ENCODE measurements at places on chromosomes 5 and 9.

DNA sequence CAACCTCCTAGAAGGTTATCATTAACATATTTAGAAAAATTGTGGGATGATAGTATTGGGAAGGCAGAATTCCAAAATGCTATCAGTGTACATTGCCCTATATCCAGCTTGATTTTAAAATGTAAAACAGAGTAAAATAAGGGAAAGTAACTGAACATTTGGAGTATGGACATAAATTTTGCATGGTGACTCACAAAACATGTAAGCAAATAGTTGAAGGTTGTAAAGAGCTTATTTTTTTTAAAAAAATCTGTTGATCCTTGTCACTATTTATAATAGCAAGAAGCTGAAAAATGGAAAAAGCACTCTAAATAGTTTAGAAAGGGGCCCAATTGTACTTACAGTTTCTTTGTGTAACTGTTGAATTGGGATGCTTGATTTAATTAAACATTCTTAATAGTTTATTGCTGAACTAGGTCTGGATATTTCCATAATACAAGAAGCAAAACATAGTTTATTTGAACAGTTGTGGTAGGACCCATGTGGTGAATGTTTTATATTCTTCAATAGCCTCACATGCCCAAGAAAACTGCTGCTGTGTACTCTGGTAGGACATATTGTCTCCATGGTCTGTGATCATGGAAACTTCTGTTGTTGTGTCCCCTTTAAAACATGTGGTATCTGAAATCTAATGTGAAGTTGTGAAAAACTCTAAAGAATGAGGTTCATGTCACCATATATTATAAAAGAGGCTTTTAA is 82.4 kb downstream of the NNT start:
- no peak for DNase-seq

DNA sequence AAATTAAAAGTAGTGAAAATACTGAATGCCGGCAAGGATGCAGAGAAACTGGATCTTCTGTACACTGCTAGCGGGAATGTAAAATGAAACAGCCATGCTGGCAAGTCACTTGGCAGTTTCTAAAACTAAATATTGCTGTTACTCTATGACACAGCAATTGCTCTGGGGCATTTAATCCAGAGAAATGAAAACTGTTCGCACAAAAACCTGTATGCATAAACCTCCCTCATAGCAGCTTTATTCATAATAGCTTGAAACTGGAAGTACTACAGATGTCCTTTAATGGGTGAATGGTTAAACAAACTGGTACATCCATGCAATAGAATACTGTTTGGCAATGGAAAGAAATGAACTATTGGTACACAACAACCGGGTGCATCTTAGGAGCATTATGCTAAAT is 167.2 kb downstream of the ARHGAP26 start:
- DNase-seq, result no peak

GRCh38 chr5:143920772-143921171 is 108.8 kb downstream of the HMHB1 start:
- DNase-seq, result peak; percentile 49

DNA sequence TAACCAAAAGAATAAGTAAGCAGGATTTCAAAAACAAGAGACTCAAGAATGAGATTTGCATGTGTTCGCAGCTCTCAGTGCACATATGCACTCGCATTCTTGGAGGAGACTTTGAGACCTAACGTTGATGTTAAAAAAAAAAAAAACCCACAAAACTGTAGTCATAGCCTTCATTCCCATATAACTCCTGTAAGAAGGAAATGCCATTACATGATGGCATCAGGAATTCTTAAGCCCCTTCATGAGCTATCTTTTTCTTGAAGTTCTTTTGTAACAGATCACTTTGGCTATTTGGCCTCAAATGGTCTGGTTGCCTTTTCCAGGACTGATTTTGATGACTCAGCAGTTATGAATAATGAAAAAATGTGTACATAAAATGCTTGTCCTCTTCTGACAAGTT is 113.8 kb downstream of the ALDH1A1 start:
- no peak for DNase-seq

DNA sequence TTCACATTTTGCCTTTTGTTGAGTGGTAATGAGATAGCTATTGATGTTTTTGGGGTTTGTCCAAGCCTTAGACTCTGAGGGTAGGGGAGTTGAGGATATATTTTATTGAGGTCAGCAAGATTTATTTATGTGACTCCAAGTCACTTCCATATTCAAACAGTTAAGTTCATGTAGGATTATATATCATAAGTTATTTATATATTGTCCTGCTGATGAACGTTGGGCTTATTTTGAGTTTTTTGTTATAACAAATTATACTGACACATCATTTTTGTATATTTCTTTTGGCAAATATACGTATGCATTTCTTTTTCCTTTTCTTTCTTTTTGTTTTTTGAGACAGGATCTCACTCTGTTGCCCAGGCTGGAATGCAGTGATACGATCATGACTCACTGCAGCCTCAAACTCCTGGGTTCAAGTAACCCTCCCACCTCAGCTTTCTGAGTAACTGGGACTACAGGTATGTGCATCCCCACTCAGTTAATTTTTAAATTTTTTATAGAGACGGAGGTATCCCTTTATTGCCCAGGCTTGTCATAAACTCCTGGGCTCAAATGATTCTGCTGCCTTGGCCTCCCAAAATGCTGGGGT is 23.5 kb upstream of the IL12B start:
- no peak for DNase-seq

GRCh38 chr9:15724016-15724415 is 171.2 kb downstream of the CCDC171 start:
- no peak for DNase-seq

GRCh38 chr9:123756484-123757106 is 173.3 kb downstream of the DENND1A start:
- DNase-seq, result no peak

DNA sequence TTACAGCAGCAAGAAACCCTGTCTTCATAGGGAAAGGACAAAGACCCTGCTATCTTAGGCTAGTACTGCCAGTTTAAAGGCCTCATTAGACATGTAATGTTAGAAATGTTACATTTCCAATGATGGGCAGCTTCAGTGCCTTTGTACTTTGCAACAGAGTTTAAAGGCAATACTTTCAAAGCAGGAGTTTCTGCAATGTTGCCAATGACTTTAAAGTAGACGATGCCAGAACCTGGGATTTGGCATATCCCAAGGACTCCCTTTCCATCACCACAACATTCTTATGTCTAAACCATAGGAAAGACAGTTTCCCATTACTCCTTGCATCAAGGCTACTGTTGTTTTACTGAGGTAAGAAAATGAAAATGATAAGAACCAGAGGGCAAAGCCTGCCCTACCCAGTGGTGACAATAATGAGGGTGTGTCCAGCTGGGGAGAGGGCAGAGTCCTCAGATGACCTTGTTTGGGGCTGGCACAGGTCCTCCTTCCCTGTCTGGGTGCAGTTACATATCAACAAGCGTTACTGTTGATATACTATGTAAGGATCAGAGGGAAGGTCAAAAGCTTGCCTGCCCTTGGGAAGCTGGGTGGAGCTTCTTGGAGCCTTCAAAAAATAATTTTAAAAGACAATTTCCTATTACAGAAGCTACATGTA is 27.5 kb upstream of the MLANA start:
- DNase-seq, result no peak

- no peak for DNase-seq
These were observed 134.0 kb downstream of the GCNT1 start for GRCh38 chr9:76592974-76593347.

GRCh38 chr9:14529054-14529453 is 164.2 kb downstream of the ZDHHC21 start:
- no peak for DNase-seq

DNA sequence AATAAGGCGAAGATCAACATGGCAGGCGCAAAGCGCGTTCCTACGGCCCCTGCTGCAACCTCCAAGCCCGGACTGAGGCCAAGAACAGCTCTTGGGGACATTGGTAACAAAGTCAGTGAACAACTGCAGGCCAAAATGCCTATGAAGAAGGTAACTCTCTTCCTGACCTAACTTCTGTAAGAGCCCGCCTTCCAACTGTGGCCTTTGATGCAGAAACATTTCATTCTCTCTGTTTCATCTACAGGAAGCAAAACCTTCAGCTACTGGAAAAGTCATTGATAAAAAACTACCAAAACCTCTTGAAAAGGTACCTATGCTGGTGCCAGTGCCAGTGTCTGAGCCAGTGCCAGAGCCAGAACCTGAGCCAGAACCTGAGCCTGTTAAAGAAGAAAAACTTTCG is 979 bp downstream of the CCNB1 start:
- DNase-seq, result no peak

DNA sequence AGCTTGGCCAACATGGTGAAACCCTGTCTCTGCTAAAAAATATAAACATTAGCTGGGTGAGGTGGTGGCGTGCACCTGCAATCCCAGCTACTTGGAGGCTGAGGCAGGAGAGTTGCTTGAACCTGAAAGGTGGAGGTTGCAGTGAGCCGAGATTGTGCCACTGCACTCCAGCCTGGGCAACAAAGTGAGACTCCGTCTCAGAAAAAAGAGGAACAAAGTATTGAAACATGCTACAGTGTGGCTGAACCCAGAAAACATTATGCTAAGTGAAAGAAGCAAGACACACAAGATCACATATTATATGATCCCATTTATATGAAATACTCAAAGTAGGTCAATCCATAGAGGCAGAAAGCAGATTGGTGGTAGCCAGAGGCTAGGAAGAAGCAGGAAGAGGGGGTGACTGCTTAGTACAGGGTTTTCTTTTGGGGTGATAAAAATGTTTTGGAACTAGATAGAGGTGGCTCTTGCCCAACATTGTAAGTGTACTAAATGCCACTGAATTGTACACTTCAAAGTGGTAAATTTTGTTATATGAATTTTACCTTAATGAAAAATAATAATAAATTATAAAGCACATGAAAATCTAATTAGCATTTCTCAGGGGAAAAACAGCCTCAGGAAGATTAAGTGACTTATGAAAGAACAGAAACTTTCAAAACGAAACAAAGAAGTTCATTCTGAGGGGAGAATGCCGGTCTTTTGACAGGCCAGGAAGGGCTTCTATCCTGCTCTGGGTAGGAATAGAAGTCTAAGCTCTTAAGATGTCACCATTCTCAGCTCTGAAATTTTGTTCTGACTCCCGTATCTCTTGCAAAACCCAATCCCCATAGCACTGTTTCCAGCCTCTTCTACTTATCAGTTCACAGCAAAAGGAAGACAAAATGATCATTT is 161.1 kb upstream of the TBCA start:
- DNase-seq, result no peak

DNA sequence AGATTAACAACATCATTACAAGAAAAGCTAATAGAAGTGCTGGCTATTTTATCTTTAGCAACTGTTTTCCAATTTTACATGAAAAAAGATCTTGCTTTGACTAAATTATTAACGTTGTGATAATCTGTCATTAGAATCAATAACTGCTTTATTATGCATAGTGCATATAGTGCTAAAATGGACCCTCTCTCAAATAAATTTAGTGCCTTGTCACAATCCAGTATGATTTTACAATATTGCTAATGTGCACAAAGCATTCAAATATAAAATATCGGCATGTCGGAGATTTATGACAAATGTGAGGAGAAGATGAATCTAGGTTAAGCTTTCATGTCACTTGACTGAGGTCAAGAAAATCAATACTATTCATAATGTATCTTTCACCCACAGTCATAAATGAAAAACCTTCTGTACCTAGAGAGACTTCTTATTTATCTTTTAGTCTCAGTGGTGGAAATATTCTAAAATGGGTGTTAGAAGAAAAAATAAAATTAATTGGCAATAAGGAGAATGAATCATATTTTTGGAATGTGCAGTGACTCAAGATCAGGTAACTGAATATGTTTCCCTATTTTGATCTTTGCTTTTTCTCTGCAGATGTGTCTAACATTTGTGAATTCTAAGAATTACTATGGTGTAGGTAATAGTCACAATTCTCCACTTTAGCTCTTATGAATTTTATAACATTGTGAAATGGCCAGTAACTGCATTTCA is 672.9 kb upstream of the GRAMD2B start:
- no peak for DNase-seq

- no peak for DNase-seq
These were observed 176.9 kb downstream of the EBF1 start for GRCh38 chr5:158922816-158923215.

- no peak for DNase-seq
These were observed 144.9 kb upstream of the DMRT1 start for GRCh38 chr9:696332-697323.

- DNase-seq, result no peak
These were observed 3.5 kb upstream of the MPDZ start for GRCh38 chr9:13282998-13283397.

All from foreskin keratinocyte (primary cell).